ENCODE measurements at places on chromosomes 16 and 17. TPM values are rescaled to one million over a fixed set of nuclear protein-coding genes. Genes with fewer than 3 reads are reported as not detected.

RCVRN gene
- total RNA-seq: not detected

CA5A gene
- not detected for total RNA-seq

RPS15A gene
- total RNA-seq: 3,272 TPM

TBC1D3K gene
- total RNA-seq: not detected

TLE7 gene
- not detected for total RNA-seq

CACNA1H gene
- 4.2 TPM for total RNA-seq

TBC1D3C gene
- total RNA-seq: not detected

TRIM37 gene
- total RNA-seq: 27.1 TPM

SLFN12 gene
- total RNA-seq: not detected

PLLP gene
- 0.58 TPM for total RNA-seq

CORO7 gene
- 13.1 TPM for total RNA-seq

SEPTIN1 gene
- total RNA-seq: 0.26 TPM

- no peak for DNase-seq
These were observed 101.3 kb upstream of the TNRC6C start for GRCh38 chr17:77857306-77857555.

DNA sequence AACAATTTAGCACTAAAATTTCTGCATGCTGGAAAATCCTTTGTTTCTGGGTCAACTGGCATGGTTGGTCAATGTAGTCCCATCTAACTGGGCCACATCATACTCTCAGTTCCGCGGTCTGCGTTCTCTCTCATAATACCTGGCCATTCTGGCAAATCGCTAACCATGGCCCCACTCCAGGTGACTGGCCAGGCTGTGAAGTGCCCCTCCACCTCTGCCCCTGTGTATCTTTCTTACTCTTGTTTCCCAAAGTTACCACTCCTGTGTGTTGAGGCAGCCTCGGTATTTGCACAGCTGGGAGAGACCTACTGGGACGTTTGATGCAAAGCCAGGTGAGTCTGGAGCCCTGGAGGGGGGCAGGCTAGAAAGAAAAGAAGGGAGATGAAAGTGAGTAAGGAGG is 2.0 kb upstream of the TMEM238L start:
- DNase-seq: no peak

DNA sequence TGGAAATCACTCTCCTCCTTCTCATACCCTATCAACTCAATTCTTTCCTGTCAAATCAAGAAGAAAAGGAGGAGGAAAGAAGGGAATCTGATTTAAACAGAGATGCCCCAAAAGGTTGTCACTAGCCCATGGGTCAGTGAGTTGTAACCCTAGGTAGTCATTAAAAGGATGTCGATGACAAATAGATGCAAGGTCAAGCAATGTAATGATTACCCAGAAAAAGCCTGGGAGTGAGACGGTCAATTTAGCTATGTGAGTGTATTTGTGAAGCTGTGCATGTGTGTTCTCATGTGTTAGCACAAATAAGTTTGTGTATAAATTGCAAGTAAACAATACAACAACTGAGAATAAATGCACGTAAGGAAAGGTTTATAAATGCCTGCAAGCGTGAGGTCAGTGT is 190.5 kb upstream of the PMFBP1 start:
- no peak for DNase-seq

GRCh38 chr16:82753821-82754220 is 127.1 kb downstream of the CDH13 start:
- no peak for DNase-seq

DNA sequence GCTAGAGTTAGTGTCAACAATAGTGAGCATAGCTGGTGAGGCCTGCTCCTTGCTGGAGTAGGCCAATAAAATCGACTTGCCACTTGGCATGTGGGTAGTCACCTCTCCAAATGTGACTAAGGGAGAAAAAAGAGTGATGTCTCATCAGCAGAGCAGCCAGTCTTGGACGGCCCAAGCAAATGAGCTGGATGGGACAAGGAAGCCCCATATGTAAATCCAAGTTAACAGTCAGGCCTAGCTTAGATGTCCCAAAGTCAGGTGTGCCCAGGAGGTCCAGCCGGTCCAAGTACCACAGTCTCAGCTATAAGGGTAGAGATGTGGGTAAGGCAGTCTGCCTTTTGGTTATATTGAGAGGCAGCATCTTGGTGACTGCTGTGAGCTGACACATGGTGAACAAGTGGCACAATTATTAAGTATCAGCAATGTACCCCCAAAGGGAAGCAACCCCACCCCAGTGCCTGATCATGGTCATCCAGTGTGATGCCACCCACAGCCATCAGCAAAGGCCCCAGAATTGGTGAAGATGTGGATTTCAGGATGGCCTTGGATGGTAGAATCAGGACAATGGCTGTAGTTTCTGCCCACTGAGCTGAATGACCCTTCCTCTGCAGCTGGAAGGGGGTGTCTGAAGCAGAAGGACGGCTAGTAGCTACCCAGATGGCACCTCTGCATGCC is 83.4 kb downstream of the TNFRSF13B start:
- DNase-seq: no peak

GRCh38 chr17:15171167-15172047 is 93.7 kb downstream of the PMP22 start:
- DNase-seq: peak; percentile 62

DNA sequence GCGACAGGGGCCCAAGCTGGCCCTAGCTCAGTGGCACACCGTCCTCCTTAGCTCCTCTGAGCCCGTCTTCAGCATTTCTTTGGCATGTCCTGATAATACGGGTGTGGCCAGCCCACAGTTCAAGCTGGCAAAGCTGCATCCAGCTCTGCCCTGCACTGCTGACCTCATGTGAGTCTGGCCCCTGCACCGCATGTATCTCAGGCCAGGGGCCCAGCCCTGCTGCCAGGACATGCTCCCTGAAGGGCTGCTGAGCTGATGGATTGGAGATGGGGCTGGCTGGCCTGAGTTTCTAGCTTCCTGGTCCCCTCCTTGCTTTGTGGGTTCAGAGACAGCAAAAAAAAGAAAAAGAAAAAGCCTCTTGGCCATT is 2.4 kb downstream of the DOC2B start:
- no peak for DNase-seq

GRCh38 chr16:89300976-89301360 is 83.5 kb downstream of the ZNF778 start:
- no peak for DNase-seq

DNA sequence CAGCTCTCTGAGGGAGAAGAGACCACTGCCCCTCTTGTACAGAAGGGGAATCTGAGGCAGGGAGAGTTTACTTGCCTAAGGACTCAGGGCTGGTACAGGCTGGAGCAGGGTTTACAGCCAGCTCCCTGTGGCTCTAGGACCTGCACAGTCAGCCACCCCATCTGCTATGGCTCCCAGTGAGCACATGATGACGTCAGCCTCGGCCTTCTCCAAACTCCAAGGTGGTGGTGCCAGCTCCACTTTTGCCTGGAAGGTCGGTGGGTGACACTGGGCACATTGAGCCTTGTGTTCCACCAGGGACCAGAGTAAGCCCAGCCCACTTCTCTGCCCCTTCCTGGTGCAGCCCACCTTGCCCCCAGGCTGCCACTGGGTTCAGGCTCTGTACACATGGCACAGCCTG is 202.2 kb downstream of the ENGASE start:
- no peak for DNase-seq

DNA sequence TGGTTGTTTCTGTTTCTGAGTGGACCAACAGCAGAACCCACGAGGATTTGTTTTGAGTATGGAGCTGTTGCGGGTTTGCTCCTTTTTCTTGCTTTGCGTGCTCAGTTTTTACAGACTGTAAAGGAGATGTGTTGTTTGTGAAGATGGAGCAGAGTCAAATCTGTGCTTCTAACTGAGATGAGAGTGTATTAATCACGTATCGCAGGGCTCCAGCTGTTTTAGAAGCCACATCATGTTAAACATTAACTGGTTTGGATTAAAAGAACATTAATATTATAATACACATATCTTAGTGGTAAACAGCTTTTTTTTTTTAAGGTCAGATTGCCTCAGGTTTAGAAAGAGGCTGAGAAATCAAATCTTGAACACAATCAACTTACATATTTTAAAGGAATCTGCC is 69.4 kb downstream of the YPEL2 start:
- no peak for DNase-seq

- DNase-seq: peak; percentile 36
These were observed 6.7 kb downstream of the TRPV1 start for GRCh38 chr17:3602499-3602898.

GRCh38 chr16:2955438-2955778 is 8.7 kb upstream of the KREMEN2 start:
- no peak for DNase-seq

DNA sequence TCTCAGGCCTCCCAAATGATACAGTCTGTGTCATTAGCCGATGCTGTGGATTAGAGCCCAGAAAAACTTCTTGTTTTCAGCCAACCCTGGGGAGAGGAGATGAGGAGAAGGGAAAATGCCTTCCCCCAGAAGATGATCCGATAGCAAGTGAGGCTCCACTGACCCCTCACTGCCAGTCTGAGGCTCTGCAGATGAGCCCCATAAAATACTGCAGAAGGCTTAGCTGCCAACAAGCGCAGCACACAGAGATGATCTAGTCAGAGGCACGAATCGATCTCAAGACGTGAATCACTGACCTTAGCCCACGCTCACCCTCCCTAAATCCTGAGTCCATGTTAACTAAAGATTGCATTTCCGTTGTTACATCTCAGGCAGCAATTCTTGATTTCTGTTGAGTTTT is 31.5 kb downstream of the SALL1 start:
- no peak for DNase-seq

- no peak for DNase-seq
These were observed 179.4 kb downstream of the VPS53 start for GRCh38 chr17:535198-535597.

- DNase-seq: no peak
These were observed 194.7 kb upstream of the CIBAR2 start for GRCh38 chr16:85306793-85307551.

GRCh38 chr17:73005360-73005759 is 87.1 kb downstream of the SLC39A11 start:
- no peak for DNase-seq

DNA sequence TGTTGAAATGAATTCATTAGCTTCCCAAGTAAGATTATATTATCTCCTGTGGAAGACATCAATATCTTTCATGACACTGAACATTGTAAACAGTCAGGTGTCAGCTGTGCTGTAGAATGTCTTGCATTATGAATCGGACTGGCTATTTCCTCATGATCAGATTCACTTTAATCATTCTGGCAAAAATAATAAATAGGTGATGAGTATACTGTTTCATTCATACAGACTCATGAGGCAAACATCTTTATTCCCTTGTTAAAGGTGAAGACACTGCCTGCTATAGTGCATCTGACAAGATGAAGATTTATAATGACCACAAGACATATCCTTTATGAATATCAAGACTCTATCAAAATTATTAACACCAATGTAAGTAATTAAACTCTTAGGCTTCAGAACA is 51.3 kb upstream of the ARL6IP1 start:
- DNase-seq: no peak

GRCh38 chr17:58224315-58224714 is 5.3 kb upstream of the MKS1 start:
- no peak for DNase-seq

- no peak for DNase-seq
These were observed 16.0 kb downstream of the FBXO31 start for GRCh38 chr16:87367529-87367928.

DNA sequence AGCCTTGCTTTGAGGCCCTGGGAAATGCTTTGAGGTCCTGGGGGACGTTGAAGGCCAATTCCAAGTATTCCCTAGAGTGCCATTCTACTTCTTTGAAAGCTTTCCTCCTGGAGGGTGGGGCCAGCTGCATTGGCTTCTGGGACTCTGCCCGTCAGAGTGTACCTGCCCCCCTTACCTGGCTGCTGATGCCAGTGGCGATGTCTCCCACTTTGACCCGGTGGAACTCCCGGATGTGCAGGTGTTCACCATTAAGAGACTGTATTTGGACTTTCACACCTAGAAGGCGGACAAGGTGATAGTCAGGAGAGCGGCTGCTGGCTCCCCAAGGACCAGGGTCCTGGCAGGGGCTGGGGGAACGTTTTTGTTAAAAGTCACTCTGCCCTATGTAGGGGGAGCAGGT is 3.1 kb upstream of the SPATA32 start:
- DNase-seq: no peak

DNA sequence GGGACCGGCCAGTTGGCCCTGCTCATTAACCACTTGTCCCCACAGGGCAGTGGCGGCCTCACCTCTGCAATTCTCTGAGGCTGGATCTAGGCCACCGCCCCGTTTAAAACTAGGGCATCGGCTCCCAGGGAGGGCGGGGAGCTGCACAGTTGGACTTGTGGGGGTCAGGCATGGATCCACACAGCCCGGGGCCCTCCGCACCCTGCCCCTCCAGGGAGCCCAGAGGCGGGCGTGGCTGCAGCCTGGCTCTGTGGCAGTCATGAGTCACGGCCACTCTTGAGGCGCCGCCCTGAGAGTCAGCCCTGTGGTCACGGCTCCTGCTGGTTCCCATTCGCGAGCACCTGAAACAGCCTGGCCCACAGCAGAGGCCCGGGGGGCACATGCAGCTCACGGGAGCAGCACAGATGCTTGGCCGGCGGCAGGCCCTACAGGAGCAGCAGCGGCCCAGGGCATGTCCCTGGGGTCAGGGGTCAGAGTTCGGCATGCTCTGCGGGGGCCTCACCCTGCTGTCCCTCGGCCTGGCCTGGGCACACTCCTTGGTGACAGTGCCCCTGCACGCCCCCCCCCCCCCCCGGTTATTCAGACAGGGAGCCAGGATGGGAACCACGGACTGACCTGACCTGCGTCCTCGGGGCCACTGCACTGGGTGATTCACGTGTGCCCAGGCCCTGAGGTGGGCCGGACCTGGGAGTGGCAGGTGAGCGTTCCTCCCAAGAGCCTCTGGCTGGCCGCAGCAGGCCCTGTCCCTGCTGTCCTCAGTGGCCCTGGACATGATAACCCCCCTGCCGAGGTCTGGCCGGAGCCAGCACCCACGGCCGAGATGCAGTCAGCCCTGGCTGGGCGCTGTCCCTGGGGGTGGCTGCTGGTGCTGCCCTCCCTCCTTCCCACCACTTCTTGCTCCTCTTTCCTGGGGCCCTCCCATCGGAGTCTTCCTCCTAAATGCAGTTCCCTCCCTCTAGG is 8.2 kb downstream of the CAPN15 start:
- DNase-seq: peak; percentile 79

- DNase-seq: no peak
These were observed 93.7 kb upstream of the TMEM97 start for GRCh38 chr17:28225271-28225670.

GRCh38 chr16:3050487-3050886 is 4.1 kb downstream of the MMP25 start:
- no peak for DNase-seq

DNA sequence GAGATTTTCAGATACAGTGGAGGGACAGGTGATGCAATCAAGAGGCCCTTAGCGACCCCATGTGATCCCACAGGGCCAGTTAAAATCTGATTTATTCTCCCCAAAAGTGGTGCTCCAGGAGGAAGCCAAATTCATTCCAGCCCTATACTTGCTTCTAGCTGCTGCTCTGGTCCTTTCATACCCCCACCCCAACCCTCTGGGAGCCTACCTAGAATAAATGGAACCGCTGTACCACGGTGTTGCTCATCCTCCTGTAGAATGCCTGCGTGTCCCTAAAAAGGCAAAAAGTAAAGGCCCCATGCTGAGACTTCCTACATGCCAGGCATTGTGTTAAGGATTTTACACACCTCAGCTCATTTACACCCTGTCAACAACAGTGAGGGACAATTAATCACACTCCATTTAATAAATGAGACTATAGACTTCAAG is 2.0 kb upstream of the RASL10B start:
- DNase-seq: no peak

Measured in NCI-H460 (cell line).